ENCODE measurements at places on chromosomes 1 and 21.

DNA sequence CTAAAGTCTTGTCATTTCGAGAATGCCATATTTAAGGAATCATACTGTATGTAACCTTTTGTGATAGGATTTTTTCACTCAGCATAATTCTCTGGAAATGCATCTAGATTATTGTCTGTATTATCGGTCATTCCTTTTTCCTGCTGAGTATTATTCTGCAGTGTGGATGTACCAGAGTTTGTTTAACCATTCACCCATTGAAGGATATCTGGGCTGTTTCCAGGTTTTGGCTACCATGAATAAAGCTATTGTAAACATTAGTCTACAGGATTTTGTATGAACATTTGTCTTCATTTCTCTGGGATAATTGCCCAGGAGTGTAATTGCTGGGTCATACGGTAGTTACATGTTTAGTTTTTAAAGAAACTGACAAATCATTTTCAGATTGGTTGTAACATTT, 61.8 kb downstream of the ATP1A1 start:
- no peaks in the 10 kb centered on the region for H3K4me1 ChIP-seq
- no peaks in the 10 kb centered on the region for H3K36me3 ChIP-seq
- no peaks in the 10 kb centered on the region for H3K27me3 ChIP-seq
- no peak overlapping the region for H3K4me3 ChIP-seq

DNA sequence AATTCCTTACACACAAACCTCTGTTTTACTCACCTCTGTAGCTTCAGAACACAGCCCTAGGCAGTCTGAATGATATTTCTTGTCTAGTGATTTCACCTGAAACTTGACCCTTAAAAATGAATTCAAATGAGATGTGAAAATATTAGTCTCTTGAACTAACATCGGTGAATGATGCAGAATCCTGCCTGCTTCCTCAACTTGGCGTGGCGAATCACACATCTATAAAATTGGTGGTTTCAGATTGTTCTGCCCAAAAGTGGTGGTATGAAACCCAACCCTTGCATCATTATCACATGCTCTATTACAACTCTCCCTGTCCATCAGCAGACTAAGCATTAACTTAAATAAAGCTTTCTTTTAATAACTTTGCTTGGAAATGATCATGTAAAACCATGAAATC, 26.9 kb upstream of the C1orf21 start:
- no peaks in the 10 kb centered on the region for H3K36me3 ChIP-seq
- no peak overlapping the region for H3K4me3 ChIP-seq
- DNase-seq = no peak
- no peaks in the 10 kb centered on the region for H3K27me3 ChIP-seq
- H3K4me1 ChIP-seq = no peaks in the 10 kb centered on the region
- no peak overlapping the region for H3K27ac ChIP-seq

DNA sequence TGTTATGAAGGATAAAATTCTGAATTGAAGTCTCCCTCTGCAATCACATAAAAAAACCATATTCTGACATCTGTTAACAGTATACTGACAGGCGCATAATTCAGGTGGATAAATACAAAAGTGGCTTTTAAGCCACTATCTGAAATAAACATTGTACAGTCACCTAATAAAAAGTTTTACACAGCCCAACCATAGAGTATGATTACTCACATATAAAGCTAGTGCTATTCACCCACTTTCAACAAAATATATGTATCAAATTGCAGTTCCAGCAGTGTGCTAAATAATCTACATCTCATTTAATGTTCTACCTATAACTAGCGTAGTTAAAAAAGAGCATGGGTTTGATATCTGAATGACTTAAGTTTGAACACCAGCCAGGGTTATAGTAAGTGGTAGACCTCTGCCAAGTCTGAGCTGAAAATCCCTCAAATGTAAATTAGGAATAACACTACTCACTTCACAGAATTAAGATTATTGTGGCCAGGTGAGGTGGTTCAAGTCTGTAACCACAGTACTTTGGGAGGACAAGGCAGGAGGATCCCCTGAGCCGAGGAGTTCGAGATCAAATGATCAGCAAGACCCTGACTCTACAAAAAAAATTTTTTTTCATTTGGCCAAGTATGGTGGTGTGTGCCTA, 3.9 kb downstream of the EGLN1 start:
- no peak for DNase-seq
- peak overlapping the region; percentile 87 for H3K4me3 ChIP-seq
- no peak overlapping the region for H3K27ac ChIP-seq
- no peaks in the 10 kb centered on the region for H3K27me3 ChIP-seq
- peaks cover 44% of the 10 kb centered on the region for H3K4me1 ChIP-seq
- no peaks in the 10 kb centered on the region for H3K36me3 ChIP-seq

- H3K27me3 ChIP-seq = no peaks in the 10 kb centered on the region
- no peak for DNase-seq
- no peak overlapping the region for H3K4me3 ChIP-seq
- no peaks in the 10 kb centered on the region for H3K4me1 ChIP-seq
- H3K36me3 ChIP-seq = no peaks in the 10 kb centered on the region
These were observed 74.6 kb upstream of the PTGFRN start for GRCh38 chr1:116835161-116835560.
